Stimulated activated CD8-positive, alpha-beta memory T cell treated with anti-CD3 and anti-CD28 coated beads, Interleukin-12 subunit alpha, Interleukin-12 subunit beta, amount 100 ng/mL, for 4 hours (primary cell): ENCODE measurements at places on chromosomes 5 and 9.

DNA sequence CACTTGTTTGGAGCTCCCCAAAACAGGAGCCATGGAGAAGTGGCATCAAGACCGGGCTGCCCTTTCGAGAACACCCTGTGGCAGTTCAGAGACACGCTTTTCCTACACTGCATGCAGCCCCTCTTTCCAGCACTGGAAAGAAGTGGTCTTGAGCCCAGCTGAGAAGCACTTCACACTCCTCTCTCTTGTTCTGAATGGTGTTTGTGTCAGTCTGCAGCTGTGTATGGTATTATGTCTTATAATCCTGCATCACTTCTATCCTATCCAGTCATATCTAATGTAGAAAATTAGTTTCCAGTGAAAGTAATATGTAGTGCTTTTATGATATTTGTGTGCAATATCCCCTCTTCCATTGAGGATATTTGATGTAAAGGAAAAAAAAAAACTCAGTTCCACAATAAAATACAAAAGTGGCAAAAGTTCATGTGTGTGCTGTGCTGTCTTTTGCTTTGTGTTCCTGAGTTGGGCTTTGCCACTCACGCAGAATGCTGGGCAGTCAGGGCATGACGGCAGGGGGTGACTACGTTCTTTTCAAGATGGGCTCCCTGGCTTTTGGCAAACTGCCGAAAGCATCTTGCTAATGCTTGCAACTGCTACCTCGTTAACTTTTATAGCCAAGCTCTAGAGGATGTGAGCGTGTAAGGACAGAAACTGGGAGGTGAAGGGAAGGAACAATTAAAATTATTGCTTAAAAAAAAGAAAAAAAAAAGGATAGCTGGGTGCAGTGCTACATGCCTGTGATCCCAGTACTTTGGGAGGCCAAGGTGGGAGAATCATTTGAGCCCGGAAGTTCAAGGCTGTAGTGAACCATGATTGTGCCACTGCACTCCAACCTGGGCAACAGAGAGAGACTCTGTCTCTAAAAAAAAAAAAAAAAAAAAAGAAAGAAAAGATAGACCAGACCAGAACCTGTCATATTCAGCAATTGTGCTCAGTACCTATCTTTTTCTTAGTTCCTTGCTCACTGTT lies 102.2 kb downstream of the MAP1B start:
- no peak for DNase-seq

GRCh38 chr5:6365977-6366590 lies 12.3 kb downstream of the MED10 start:
- no peak for DNase-seq

DNA sequence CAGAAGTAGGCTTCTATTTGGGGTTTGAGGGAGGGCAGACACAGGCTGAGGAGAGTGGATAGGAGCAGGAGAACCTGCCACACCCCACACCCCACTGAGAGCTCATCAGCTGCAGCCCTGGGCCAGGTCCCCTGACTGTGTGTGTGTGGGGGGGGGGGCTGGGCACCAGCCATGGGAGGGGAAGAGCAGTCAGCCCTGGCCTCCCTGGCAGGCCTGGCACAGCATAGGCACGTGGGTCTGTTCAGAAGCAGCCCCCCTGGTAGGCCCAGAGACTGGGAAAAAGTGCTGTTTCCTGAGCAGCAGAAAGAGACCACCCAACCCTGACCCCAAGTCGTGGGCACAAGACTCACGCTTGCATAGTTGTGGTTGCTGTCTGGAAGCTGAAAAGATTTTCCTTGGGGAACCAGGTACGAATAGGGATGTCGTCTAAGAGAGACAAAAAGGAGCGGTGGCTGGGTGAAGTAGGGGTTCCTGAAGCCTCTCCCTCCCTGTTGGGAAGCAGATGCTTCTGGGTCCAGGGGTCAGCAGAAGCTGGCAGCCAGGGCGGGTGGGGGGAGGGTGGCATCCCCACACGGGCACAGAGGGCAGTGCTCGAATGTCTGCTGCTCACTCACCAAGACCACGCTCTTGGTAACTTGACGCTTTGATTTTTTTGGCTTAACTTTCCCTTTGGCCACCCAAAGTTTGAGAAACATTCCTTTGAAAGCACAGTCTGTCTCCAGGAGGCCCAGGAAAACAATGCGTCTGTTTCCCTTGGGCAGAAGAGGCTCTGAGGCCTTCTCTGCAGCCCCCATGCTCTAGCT lies 2.9 kb downstream of the NSMF start:
- no peak for DNase-seq

DNA sequence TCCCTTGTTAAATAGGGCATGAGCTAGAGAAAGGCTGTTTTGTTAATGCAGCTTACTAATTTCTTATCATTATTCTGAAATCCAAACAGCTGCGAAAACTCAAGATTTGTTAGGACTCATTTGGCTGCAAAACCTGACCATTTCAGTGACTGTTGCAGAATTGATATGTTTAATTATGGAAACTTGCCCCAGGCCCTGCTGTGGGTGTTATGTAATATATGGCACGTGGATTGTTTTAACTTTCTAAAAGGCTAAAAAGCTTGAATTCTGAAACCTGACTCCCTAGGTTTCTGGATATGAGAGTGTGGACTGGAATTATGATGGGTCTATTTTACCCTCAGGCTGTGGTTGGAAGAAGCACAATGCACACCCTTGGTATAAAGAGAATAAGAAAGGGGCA lies 4.4 kb downstream of the IL9 start:
- DNase-seq: no peak

DNA sequence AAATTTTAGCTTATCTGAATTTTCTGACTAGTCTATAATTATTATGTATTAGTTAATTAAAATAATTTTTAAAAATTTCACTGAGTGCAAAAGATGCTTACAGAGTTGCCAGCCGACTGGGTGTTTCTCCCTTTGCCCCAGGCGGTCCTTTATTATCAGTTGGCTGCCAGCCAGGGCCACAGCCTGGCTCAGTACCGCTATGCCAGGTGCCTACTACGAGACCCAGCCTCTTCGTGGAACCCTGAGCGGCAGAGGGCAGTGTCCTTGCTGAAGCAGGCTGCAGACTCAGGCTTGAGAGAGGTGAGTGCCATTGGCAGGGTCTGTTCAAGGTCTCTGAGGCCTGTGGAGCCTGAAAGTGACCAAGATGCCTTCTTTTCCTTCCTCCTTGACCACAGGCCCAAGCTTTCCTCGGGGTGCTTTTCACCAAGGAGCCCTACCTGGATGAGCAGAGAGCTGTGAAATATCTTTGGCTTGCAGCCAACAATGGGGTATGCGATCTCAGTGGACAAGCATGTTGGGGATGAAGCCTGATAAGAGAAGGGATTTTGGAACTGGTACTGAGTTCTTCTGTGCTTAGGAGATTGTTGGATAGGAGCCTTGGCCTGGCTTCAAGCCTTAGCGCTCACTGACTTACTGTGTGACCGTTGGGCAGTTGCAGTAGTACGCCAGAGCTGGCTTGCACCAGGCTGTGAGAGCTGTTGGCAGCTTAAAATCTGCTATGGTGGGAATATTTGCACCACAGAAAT lies 10.6 kb downstream of the DELE1 start:
- no peak for DNase-seq

DNA sequence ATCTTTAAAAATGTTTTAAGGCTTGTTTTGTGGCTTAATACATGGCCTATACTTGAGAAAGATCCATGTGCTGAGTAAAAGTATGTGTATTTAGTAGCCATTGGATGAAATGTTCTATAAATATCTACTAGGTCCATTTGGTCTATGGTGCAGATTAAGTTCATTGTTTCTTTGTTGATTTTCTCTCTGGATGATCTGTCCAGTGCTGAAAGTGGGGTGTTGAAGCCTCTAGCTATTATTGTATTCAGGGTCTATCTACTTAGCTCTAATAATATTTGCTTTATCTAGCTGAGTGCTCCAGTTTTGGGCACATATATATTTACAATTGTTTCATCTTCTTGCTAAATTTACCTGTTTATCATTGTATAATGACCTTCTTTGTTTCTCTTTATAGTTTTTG lies 272.2 kb upstream of the NR4A3 start:
- DNase-seq: no peak

- no peak for DNase-seq
Measured at GRCh38 chr5:98763001-98763630, 10.3 kb upstream of the RGMB start.
